Esophagus muscularis mucosa (tissue), 4 donors: ENCODE measurements at places on chromosomes 1 and 21. TPM values are rescaled to one million over a fixed set of nuclear protein-coding genes. Genes with fewer than 3 reads are reported as not detected.

DNA sequence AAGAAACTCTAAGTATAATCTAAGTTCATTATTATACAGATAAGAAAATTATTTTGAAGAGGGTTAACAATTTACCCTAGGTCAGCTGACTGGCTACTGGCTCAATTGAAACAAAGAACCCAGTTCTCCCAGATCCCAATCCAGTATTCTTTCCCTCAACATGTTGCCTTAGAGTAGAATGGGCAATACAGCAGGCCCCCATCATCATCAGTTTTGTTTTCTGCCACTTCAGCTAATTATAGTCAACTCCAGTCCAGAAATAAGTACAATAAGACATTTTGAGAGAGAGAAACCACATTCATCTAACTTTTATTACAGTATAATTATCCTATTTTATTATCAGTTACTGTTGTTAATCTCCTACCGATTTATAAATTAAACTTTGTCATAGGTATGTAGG lies 241.2 kb downstream of the ASTN1 start:
- no peak for DNase-seq

- DNase-seq: no peak
Observed at GRCh38 chr1:119139857-119140176, 636 bp downstream of the WARS2 start.

DNA sequence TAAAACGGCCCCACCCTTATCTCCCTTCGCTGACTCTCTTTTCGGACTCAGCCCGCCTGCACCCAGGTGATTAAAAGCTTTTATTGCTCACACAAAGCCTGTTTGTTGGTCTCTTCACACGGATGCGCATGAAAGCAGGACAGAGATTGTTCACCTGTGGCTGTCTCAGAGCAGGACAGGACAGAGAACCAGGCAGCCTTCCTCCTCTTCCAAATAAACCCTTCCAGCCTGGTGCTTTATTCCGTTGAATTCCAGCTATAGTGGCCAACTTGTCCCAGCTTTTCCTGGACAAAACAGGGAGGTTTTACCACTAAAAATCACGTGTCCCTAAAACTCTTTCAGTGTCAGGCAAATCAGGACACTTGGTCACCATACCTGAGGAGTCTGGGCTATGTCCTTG lies 9.5 kb upstream of the DMRTB1 start:
- no peak for DNase-seq

GRCh38 chr1:79310609-79311008 lies 304.1 kb upstream of the ADGRL4 start:
- DNase-seq: no peak

DNA sequence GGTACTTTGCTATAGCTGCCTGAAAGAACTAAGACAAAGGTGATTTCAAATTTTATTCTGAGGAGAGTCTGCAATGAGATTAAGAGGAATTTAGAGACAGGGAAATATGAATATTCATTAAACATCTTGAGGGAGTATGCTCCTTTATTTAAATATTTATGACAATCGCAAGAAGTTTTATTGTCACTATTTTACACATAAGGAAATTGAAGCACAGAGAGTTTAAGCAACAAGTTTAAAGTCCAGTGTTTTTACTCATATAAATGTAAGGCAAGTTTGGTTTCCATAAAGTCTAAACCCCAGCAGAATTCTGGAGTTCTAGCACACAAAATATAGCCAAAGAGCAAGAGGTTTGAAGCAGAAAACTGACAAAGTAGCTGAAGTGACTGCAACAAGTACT lies 49.3 kb upstream of the SAMSN1 start:
- no peak for DNase-seq

GRCh38 chr1:200355801-200356200 lies 54.0 kb downstream of the ZNF281 start:
- DNase-seq: no peak

LIN28A gene
- total RNA-seq: not detected

RNU1-4 gene
- under 0.01 TPM for total RNA-seq

NBPF6 gene
- total RNA-seq: not detected

OR2M2 gene
- not detected for total RNA-seq

FAM72A gene
- 0.45 TPM for total RNA-seq

AJAP1 gene
- total RNA-seq: 0.40 TPM

AGPAT3 gene
- total RNA-seq: 28.0 TPM

LRRC3 gene
- 5.3 TPM for total RNA-seq

FHL3 gene
- total RNA-seq: 38.3 TPM

OLIG2 gene
- not detected for total RNA-seq

ARHGAP29 gene
- 40.2 TPM for total RNA-seq
